ENCODE measurements at places on chromosomes 3 and 15.

GRCh38 chr3:104402902-104403301 is 963.8 kb upstream of the ALCAM start:
- no peak for DNase-seq

DNA sequence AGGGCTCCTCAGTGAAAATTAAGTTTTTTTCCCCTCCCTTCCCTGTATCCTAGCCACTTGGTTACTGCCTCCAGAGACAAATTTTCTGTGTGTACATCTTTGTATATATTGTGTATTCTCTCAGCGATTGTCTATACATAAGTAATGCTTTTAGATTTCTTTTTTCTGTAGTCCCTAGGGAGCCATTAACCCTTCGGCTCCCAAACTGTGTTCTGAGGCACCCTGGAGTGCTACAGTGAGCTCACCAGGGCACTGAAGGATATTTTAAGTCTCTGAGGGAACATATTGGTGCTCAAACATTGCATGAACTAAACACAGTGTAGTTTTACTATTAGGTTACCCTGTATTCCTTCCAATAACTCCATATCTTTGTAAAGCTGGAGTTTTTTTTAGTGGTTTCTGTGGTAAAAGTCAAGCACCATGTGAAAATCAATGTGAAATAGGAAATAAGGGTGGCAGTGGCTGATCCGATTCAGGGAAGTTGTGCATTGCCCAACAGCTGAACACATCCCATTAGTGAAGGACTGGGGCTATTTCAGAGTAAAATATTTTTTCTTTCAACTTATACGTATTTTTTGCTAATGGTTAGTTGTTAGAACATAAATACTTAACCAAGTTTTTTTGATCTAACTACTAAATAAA is 43.0 kb downstream of the USP13 start:
- no peak for DNase-seq

- DNase-seq: no peak
These were observed 563 bp downstream of the PXYLP1 start for GRCh38 chr3:141231952-141232823.

DNA sequence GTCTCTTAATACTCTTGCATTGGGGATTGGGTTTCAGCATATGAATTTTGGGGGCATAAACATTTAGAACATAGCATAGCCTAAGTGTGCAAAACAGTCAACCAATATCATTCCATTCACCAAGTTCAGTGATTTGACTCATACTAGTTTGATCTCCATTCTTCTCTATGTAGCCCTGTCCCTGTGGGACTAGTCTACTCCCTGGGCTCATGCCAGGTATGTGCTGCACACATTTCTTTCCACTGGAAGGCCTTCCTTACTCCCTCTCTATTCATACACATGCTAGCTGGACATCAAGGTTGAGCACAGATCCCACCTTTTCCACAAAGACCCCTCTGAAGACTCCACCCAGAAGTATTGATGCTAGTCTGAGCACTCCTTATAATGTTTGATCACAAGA is 5.1 kb downstream of the ZDHHC23 start:
- no peak for DNase-seq

DNA sequence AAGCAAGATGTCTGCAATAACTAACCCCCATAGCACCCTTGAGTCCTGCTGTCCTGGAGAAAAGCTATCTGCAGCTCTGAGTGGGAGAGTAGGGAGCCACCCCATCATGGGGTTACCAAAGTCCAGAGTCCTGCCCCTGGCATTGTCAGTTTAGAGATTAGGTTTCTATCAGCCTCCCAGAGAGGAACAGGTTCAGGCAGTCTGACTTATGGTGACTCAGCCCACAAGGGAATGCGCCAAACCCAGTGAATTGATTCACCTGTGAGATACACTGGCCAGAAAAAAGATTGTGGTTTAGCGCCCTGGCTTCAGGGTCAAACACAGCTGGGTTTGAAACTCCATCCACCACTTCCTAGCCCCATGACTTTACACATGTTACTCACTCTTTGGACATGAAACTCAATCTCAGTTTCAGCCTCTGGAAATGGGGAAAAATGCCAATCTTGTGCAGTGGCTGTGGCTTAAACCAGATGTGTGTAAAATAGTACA is 263.6 kb upstream of the HES1 start:
- DNase-seq: peak; percentile 75

DNA sequence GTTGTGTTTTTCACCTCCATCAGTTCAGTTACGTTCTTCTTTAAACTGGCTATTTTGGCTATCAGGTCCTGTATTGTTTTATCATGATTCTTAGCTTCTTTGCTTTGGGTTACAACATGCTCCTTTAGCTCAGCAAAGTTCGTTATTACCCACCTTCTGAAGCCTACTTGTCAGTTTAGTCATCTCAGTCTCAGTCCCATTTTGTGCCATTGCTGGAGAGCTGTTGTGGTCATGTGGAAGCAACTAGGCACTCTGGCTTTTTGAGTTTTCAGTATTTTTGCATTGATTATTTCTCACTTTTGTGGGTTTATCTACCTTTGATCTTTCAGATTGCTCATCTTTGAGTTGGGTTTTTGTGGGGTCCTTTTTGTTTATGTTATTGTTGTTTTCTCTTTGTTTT is 151.3 kb downstream of the CFAP20DC start:
- DNase-seq: no peak

GRCh38 chr3:167859610-167860009 is 124.1 kb downstream of the SERPINI1 start:
- no peak for DNase-seq

Data from fibroblast of skin of left biceps (primary cell).